ENCODE measurements at places on chromosomes 1 and 21.

- no peak for DNase-seq
Measured at GRCh38 chr1:171152549-171152948, 32.6 kb upstream of the FMO2 start.

- no peak for DNase-seq
Measured at GRCh38 chr1:51572365-51572764, 44.5 kb upstream of the OSBPL9 start.

GRCh38 chr1:155938220-155938627, 3.2 kb upstream of the RXFP4 start:
- peak; percentile 58 for DNase-seq

- DNase-seq = no peak
Measured at GRCh38 chr1:219085082-219085481, 88.6 kb upstream of the LYPLAL1 start.

DNA sequence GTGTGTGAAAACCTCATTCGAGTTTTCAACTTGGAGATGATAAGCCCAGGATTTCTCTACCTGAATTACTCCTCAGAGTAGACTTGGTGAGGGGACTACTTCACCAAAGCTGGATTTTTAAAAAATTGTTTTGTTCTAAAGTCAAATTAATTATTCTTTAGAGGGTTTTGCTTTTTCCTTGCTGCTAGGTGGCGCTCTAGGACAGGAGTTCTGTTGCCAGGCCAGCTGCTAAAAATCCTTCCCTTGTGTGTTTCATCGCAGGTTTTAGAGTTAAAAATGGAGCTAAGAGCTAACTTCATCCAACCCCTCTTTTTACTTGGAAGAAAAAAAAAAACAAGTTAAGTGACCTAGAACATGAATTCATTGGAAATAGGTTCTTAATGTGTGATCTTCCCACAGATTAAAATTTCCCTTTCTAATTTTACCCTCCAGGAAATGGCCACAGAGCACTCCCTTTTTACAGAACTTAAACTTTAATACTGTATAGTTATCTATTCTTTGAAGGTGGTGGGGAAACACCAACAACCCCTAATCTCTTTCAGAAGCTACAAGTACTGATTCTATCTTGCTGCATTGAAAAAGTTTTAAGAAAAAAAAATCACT, 36.7 kb upstream of the FAM163A start:
- DNase-seq = peak; percentile 61

- no peak for DNase-seq
Measured at GRCh38 chr1:94236013-94236491, 1.3 kb downstream of the ARHGAP29 start.

DNA sequence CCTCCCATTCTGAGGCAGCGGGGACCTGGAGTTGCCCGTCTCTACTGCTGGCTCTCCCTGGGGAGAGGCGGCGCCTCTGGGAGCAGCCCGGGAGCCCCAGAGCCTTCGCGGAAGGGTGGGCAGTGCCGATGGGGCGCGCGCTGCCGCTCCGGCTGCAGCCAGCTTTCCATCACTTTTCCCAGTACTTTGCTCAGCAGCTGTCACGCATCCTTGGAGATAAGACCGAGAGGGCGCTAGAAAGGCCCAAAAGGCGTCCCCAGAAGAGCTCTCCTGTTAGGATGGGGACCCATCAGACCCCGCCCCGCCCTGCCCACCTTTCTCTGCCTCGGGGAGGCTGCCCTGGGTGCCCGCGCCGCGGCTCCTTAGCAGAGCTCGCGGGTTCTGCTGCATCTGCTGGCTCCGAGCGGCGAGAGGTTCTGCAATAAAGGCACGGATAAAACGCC, 534 bp downstream of the KCNH1 start:
- peak; percentile 60 for DNase-seq

DNA sequence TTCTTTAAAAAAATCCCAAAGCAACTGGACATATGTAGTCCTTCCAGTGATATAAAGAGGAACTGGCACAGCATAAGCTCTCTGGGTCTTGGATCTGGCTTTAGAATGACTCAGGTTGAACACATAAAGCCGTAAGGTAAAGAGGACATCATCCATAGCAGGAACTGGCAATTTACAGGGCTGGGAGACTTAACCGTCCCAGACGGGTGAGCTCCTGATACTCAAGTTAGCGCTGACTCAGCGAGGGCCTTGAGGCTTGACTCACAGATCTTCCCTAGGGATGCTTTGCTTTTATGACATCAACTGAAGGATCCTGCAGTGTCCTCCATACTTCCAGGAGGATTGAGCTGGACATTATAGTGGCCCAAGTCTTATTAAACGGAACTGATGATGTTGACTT, 154.1 kb downstream of the CLIC6 start:
- DNase-seq = no peak

- DNase-seq = no peak
Measured at GRCh38 chr1:79808816-79809475, 802.4 kb upstream of the ADGRL4 start.

GRCh38 chr1:227666286-227666685, 68.8 kb downstream of the JMJD4 start:
- DNase-seq = no peak

DNA sequence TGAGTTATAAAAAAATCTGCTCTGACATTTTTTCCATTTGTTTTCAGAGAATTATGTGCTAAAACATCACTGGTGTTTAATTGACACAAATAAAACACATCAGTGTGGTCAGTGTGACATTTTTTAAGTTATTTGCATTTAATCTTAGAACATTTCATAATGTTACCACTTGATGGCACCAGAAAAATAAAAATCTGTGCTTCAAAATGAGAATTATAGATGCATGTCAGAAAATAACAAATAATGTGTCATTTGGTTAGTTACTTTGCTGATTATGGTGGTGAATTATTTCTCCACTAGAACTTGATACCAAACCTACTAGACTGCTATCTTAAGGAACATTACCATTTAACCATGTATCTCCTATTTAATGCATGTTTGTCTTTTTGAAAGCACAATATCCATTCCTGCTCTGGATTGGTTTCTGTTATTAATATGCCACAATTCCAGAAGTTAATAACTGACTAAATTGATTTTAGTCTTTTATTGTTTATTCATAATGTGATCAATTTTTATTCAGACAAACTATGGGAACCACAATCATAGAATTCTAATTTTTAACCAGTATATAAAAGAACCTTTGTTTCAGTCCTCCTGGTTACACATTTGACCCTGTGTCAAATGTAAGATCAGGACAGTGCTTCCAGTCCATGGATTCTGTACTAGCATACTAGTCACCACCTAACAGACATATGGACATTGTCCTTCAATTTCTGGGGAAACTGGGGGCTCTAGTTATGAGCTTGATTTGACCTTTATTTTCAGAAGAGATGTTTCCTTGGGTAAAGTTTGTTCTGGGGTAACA, 81.0 kb downstream of the RPS6KC1 start:
- no peak for DNase-seq

GRCh38 chr1:97123717-97124431, 402.3 kb downstream of the PTBP2 start:
- DNase-seq = no peak

GRCh38 chr1:151510020-151510405, 1.2 kb upstream of the CGN start:
- no peak for DNase-seq

- no peak for DNase-seq
Measured at GRCh38 chr21:45339421-45340402, 52.0 kb upstream of the POFUT2 start.

DNA sequence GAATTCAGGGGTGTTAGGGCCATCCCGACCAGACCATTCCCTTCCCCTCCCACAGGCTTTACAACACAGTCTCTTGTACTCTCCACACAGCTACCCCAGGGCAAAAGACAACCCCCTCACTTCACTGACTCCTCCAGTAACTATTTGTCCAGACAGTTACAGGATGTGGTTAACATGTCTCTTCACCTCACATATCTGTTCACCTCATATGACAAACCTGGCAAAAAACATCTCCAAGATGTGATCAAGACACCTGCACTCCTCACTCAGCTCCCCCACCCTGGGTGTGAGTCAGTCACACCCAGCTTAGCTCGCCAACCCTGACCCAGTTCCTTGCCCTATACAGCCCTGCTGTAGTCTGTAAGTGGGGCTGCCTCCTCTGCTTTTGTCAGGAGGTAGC, 490.5 kb upstream of the CHRM3 start:
- no peak for DNase-seq

- DNase-seq = no peak
Measured at GRCh38 chr1:52153898-52154297, 12.0 kb downstream of the ZFYVE9 start.

DNA sequence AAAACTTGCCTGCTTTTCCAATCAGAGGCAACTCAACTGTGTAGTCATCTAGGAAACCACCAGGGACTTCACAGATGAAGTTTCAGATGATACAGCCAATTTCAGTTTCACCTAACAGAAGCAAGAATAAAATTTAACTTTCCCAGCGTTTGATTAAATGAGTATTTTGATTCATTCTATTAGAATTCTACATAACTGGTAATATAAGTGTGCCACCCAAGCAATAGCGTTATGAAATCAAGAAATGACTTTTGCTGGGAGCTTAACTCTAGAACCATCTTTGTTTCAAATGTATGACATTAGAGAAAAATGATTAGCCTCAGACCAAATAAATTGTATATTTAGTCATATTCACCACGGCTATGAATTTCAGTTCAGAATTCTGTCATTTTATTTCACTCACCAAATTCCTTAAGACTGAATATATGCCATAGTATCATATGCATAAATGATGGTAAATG, 239.3 kb downstream of the NRIP1 start:
- no peak for DNase-seq

DNA sequence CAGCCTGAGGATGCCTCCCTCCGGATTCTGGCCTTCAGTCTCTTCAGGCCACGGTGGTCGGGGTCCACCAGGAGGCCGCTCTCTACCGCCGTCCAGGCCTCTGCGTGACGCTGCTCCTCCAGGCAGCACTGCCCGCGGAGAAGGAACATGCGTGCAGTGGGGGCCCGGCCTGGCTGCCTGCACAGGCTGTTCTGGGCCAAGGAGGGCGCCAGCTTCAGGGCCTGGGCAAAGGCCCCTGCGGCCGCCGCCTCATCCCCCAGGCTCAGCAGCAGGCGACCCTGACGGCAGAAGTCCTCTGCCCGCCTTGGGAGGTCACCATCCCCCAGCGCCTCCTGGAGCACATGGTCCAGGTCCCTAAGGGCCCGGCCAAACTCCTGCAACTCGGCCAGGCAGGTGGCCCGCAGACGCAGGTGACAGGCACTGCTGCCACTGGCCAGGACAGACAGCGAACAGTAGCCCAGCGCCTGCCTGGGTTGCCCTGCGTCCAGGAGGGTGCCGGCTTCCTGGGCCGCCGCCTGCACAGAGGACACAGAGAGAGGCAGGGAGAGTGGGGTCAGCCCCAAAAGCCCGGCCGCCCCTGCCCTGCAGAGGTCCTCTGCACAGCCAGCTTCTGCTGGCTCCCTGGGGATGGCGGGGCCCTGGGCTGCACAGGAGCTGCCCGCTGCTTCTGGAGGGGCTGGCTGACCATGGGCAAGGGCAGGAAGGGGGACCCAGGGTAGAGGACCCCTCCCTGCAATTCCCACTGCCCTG, 8.7 kb upstream of the MMEL1 start:
- no peak for DNase-seq

DNA sequence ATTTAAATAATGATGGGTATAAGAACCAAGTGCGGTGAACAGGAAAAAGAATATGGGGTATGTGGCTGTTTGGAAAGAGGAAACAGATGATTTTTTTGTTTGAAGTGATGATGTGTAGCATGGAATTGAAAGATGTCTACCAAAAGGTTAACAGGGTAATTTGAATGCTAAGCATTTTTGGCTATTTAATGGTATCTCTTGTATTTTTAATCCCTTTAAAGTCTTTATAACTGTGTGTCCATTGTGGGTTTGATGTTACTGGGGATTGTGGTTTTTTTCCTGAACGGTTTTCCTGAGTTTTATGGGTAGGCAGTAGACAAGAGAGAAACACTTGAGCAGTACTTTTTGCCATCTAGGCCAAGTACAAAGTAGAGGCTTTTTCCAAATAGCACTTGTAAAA, 63.2 kb downstream of the PRDM2 start:
- no peak for DNase-seq

DNA sequence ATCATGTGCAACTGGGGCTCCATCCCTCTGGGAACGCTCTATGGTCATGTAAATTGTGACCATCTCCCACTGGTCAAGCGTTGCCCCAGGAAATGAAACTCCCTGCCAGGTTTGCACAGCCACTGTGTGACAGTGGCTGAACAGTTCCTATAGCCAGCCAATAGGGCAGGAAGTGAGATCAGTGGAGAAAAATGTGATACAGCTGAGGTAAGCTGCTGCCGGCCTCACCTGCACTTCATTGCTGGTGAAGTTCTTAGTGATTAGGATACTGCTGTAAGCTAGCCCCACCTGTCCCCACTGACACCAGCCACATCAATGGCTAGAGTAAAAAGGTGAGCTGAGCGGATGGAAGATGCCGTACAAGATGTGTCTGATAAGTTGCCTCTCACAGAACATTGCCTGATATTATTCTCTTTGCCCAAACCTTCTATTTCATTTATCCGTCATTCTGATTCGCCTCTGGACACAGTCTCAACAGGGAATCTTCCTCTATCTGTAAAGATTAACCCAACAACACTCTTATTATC, 38.4 kb upstream of the CDC42BPA start:
- DNase-seq = no peak

DNA sequence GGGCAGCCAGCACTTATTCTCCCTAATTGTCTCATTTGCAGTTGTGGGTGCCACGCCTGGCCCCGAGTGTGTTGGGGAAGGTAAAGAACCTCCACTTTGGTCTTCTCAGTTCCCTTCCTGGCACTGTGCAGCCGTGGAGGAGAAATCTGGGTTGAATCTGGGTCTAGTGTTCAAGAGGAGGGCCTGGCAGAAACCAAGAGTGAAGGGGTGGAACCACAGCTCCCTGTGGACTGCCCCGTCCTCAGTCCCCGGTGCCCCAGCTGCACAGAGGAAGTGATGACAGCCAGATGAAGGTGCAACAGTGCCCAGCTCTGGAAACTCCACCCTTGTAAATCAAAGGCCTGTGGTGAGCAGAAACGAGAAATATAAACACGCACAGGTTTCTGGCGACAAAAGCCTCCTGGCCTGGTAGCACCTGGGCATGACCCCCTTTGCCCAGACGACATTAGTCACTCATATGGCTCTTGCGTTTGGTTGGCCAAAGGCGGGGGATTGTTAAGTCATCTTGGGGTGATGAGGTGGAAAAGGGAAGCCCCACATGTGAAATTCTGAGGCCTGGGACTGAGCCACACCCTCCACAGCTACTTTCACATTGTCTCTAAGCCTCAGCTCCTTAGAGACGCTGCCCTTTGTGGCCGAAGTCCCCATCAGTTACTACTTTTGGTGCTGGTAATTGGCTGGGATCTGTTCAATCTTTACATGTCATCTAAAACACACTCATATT, 4.2 kb upstream of the ECE1 start:
- no peak for DNase-seq

- no peak for DNase-seq
Measured at GRCh38 chr1:1091344-1092148, 17.4 kb upstream of the RNF223 start.

GRCh38 chr1:45230537-45230936, 24.1 kb upstream of the ZSWIM5 start:
- no peak for DNase-seq

GRCh38 chr1:108570998-108571401, 11.1 kb downstream of the EEIG2 start:
- DNase-seq = no peak

DNA sequence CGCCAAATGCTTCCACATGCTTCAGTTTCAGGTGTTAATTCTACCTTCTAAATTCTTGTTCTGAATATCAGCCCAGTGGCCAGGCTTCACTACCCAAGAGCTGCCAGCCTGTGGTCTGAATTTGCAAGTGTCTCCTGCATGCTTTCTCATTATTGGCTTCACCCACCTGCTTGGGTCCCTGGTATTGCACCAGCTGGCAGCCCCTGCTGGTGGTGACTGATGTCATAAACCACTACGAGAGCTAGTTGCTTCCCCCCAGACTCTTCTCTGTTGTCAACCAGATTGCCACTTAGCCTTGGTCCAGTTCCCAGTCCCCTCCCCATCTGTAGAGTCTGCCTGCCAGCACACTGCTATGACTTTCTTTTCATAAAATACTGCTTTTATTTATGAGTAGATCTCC, 197.7 kb upstream of the DUSP10 start:
- DNase-seq = peak; percentile 41
